Stimulated activated CD4-positive, alpha-beta T cell treated with anti-CD3 and anti-CD28 coated beads, Interleukin-4, amount 100 ng/mL, for 24 hours (primary cell): ENCODE measurements at places on chromosomes 3 and 15.

GRCh38 chr15:48702569-48703236 is 57.2 kb upstream of the FBN1 start:
- DNase-seq: no peak

DNA sequence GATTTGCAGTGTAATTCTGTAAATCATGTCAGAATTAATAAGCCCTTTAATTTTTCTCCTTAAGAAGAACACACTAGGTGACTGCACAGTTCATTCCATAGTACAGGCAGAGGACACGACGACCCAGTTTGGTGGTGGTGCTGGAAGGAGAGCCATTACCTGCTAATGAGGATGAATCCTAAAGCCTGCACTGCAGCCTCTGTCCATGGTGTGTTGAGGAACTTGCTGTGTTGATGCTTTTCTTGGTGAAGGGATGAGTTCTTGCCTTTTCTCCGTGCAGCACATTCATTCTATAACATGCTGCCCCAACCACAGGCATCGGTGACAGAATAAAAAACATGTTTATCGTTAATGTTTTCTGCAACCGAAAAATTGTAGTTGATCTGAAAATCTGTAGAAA is 89.6 kb upstream of the VEPH1 start:
- DNase-seq: no peak

DNA sequence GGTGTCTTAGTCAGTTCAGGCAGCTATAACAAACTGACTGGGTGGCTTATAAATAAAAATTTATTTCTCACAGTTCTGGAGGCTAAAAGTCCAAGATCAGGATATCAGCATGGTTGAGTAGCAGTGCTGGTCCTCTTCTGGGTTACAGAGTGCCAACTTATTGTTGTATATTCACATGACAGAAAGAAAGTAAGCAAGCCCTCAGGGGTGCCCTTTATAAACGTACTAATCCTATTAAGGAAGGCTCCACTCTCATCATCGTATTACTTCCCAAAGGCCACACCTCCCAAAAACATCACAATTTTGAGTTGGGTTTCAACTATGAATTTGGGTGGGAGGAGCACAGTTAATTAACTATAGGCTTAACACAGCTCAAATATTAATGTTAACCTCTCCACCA is 653.0 kb downstream of the DIPK2A start:
- no peak for DNase-seq

- DNase-seq: no peak
Measured at GRCh38 chr15:79172801-79173460, 82.4 kb upstream of the RASGRF1 start.

- DNase-seq: no peak
Measured at GRCh38 chr3:30477149-30477921, 129.1 kb upstream of the TGFBR2 start.
